ENCODE measurements at places on chromosomes 5 and 9. TPM values are rescaled to one million over a fixed set of nuclear protein-coding genes. Genes with fewer than 3 reads are reported as not detected.

Gene ZNF454
- total RNA-seq = 1.2 TPM

Gene AK1
- 71.8 TPM for total RNA-seq

Gene HMMR
- total RNA-seq = 15.6 TPM

Gene GKAP1
- 0.39 TPM for total RNA-seq

Gene GEMIN5
- total RNA-seq = 14.3 TPM

Gene NCS1
- 57.9 TPM for total RNA-seq

Gene LRRC70
- total RNA-seq = 0.24 TPM

Gene SLC34A3
- total RNA-seq = not detected

Measured in epithelial cell of alveolus of lung (primary cell).